Tibial nerve (tissue), 4 donors: ENCODE measurements at places on chromosomes 11 and 22.

DNA sequence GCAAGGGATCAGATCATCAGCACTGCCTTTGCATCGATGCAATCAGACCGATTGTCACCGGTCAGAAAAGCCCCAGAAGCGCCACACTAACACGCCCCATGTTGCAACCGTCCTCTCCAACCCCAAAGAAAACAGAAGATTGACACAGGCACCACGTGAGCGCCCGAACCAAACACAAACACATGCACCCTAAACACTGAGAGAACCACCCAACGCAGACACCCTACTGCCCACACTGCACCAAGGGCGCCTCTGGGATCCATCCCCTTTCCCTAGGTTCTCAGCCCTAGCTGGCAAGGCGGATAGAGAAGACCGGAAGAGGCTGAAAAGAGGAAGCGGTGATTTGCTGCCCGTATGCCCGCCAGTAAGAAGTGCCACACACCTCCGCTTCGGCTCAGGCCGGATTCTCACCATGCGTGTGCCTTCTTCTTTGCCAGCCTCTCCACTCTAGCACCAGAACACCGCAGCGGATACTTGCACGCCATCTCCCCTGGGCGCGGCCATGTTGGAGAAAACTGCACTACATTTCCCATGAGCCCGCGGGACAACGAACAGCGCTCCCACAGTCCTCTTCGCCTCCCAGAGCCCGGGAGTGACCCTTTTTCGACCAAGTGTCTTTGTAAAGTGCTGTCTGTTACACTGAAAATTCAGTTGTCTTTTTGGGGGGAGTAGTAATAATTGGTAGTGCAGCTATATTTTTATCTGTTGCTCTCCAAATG, at the start of gene ALKBH8:
TSS of gene ALKBH8 (minus strand) at position 517 of the 719 bp plus-strand sequence. CDS start 4,842 bp downstream, outside the sequence.
- DNase-seq, result peak; percentile 57

GRCh38 chr11:30788849-30789248, 202.7 kb upstream of the MPPED2 start:
- no peak for DNase-seq

- no peak for DNase-seq
Measured at GRCh38 chr11:90635151-90635550, 412.3 kb upstream of the CHORDC1 start.

DNA sequence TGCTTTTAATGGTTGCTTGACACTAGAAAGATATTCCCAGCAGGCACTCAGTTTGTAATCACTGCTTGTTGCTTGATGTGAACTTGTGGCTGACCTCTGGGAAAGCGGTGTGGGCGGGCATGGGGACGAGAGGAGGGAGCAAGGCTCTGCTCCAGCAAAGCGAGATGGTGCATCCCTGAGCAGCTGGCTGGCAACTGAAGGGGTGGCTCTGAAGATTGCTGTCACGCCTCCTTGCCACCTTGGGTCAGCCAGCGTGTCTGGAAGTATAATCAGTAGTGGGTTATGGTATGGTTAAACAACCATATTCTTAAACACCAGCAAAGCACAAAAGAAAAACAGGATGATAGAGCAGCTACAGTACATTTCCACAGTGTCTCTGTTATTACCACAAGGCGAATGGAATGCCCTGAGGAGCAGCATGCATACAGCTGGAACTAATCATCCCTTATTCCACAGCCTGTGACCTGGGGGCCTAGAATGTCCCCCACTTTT, 124.5 kb downstream of the TRIM44 start:
- DNase-seq, result no peak

GRCh38 chr11:313304-313786, 495 bp upstream of the IFITM1 start:
- DNase-seq, result no peak

GRCh38 chr11:64204464-64204989, 2.0 kb upstream of the FERMT3 start:
- peak; percentile 92 for DNase-seq

GRCh38 chr11:132142121-132142520, 771.7 kb downstream of the NTM start:
- DNase-seq, result no peak

DNA sequence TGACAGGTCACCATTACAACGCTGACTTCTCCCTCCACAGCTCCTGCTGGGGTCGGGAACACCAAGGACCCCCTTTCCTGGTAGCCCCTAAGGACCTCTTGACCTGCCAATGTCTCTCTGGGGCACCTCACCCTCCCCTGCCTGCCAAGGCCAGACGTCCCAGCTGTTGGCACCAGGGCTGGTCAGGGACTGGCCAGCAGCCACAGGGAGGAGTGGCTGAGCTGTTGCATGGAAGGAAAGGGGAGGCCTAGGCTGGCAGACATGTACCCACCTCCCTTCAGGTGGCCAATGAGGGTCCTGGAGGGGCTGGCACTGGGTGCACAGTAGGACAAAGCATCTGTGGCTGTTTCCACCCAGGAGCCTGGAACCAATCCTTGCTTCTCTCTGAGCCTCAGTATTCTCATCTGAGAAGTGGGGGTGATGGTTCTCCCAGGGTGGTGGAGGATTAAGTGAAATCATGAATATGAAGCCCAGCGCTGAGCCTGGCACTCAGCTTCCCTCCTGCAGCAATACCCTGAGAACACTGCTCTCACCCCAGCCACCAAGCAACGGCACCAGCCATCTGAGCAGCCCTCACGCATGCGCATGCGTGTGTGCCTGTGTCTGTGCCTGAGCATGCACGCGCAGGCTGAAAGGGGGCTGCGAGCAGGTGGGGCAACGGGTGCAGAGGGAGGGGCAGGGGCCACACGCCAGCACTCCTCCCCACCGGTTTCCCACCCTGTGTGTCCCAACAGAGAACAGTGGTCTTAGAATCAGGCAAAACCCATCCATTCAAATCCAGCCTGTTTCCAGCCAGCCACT, 5.9 kb downstream of the KCNJ4 start:
- DNase-seq, result no peak

DNA sequence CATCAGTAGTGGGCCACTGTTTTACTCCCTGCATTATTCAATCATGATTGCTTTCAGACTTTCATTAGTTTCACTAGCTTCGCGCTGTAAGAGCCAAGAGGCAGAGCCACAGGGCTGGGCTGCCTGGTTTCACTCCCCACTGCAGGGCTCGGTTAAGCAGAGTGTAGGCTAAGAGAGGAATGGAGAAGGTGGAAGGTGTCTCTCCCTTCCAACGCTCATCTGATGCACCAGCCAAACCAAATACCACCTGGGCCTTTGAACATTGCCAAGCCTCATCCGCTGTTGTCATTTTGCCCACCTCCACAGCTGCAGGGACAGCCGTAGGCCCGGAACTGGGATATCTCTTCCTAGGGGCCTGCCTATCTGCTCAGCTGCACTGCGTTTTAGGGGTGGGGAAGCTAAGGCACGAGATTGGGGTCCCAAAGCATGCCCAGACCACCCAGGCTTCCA, 480 bp upstream of the SMARCB1 start:
- no peak for DNase-seq

DNA sequence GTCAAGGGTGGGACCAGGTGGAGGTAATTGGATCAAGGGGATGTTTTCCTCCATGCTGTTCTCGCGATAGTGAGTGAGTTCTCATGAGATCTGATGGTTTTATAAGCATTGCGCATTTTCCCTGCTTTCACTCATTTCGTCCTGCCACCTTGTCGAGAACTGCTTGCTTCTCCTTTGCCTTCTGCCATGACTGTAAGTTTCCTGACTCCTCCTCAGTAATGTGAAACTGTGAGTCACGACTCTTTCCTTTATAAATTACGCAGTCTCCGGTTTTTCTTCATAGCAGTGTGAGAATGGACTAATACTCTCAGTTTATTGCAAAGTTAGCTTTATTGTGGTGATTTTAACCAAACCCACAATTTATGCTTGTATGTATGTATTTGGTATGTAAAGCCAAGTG, 878.5 kb upstream of the ANO3 start:
- DNase-seq, result no peak

DNA sequence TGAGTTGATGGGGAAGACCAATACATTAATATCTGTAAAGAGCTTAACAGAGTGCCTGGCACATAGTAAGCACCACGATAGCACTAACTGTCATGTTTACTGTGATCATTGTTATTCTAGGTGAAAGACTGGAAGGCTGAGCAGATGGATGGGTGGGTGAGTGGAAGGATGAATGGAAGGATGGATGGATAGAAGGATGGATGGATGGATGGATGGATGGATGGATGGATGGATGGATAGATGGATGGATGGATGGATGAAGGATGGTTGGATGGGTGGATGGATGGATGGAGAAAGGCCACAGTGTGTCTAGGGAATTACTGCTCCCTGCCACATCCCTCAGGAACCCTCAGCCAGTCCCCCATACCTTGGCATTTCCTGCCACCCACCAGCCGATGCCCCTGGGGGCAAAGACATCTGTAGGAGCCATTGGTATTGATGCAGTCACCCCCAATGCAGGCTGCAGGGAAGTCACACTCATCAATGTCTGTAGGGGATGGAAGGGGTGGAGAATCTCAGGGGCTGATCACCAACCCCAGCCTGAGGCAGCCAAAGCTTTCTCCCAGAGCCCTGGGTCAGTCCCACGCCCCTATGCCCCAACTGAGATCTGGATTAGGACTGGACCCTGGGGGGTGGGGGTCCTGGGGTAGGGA, 15.3 kb downstream of the LTBP3 start:
- DNase-seq, result no peak

DNA sequence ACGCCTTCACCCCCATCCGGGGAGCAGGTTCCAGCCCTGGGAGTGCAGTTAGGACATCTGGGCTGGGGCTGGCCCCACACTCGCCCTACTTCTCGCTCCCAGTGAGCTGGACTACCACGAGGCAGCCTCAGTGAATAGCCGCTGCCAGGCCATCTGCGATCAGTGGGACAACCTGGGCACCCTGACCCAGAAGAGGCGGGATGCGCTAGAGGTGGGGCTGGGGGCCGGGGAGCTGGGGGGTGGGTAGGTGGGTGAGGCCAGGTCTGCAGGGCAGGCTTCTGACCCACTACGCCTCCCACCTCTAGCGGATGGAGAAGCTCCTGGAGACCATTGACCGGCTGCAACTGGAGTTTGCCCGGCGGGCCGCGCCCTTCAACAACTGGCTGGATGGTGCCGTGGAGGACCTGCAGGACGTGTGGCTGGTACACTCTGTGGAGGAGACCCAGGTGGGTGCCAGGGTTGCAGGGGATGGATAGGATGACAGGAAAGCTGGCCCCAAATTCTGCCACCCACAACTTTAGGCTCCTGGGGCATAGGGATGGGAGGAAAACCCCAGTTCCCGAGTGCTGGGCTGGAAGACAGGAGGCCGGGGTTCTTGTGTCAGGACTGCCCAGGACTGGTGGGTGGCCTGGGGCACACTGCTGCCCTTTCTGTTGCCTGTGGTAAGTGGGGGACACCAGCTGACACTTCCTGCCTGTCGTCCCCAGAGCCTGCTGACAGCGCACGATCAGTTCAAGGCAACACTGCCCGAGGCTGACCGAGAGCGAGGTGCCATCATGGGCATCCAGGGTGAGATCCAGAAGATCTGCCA, 8.3 kb downstream of the CTSF start:
- DNase-seq, result no peak

GRCh38 chr22:35359380-35360065, 21.4 kb upstream of the HMOX1 start:
- no peak for DNase-seq

DNA sequence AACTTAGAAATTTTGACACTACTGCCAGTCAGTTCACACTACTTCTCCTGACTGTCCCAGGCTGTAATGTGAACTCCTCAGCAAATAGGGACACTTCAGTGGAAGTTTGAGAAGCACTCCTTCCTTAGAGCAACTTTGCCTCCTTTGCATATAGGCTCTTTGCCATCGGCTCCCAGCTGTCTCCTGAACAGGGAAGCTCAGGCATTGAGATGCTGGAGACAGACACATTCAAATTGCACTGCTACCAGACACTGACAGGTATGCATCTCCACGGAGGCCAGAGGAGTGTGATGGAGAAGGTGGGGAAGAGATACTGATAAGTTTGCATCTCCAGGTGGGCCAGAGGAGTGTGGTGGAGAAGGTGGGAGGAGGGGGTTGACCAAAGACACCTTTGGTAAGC, 1.4 kb downstream of the TRAPPC4 start:
- no peak for DNase-seq

- DNase-seq, result no peak
Measured at GRCh38 chr11:85595285-85595884, 31.8 kb downstream of the DLG2 start.

DNA sequence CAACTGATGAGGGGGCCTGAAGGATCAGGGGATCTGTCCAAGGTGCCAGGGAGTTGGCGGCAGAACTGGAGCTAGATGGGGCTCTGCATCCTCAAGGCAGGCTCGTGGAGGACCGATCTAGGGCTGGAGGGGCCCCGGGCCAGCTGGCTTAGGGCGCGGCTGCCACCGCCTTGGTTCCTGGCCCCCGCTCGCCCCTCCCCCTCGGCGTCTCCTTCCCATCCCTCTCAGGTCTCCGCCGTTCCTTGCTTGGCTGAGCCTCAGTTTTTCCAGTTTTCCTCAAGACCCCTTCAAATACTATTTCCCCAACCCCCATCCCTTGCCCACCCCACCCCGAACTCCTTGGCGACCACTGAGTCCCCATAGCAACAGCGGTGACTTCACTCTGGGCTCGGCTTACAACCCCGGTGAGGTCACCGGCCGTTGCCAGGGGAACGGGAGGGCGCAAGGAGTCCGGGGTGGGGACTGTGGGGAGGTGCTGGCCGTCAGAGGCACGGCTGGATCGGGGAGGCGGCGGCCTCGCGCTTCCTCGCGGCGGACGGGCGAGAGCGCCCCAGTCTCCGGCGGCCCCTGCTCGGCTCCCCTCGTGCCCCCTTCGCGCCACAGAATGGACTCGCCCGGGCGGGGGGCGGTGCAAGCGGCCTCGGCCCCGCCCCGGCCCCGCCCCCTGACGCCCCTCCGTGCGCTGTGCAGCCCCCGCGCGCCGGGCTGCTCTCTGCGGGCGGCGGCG, 7.5 kb downstream of the FREY1 start:
- peak; percentile 78 for DNase-seq

DNA sequence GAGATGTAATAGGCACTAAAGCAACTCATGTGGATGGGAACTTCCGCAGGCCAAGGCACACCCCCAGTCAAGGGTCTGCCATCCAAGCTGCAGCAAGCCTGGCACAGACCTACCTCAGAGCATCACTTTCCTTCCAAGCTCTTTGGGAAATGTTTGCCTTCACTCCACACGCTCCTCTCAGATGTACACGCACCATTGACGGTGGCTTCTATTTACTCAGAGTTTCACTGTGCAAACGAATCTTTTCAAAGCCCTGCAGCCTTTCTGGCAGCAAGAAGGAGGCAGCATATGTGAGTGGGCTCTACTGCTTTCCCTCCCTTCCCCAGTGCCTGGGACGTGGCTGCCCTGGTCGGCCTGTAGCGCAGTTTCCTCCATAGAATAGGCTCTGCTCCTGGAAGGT, 60.9 kb upstream of the USP47 start:
- DNase-seq, result no peak

GRCh38 chr11:112156956-112157766, 6.7 kb downstream of the IL18 start:
- peak; percentile 29 for DNase-seq
